ENCODE measurements at places on chromosomes 1 and 21.

GRCh38 chr1:87225171-87225570 is 103.5 kb upstream of the LMO4 start:
- DNase-seq: no peak

DNA sequence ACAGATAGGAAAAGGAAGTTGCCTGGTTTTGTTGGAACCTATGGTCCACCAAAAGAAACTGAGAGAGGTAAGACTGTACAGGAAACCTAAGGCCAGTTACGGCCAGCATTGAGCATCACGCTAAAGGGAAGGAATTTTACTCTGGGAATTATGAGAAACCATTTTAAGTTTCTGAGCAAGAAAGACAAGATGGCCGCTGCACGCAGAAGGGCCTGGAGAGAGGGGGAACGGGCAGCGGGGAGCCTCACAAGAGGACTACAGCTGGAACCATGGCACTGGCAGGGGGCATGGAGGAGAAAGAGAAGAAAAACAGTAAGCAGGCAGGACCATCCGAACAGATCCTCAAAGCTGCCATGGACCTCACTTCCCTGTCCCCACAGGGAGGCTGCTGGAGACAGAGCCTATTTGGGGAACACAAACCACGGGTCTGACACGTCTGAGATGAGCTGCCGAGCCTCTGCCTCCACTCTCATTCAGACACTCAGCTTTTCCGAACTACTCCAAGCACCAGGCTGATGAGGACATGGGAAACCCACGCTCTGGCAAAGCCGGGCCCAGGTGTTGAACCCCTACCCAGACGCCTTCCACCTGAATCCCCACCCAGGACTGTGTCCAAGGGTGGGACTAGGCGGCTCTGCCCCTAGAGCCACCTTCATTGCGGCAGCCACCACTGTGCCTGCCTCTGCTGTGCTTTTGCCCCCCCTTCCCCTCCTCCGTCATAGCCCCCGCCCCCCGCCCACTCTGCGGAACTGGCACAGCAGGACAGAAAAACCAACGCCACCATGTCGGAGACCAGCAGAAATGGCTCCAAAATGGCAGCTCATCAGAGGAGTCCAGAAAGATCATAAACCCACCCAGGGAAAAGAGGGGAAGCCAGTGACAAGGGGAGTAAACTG is 69.0 kb downstream of the CD46 start:
- no peak for DNase-seq

DNA sequence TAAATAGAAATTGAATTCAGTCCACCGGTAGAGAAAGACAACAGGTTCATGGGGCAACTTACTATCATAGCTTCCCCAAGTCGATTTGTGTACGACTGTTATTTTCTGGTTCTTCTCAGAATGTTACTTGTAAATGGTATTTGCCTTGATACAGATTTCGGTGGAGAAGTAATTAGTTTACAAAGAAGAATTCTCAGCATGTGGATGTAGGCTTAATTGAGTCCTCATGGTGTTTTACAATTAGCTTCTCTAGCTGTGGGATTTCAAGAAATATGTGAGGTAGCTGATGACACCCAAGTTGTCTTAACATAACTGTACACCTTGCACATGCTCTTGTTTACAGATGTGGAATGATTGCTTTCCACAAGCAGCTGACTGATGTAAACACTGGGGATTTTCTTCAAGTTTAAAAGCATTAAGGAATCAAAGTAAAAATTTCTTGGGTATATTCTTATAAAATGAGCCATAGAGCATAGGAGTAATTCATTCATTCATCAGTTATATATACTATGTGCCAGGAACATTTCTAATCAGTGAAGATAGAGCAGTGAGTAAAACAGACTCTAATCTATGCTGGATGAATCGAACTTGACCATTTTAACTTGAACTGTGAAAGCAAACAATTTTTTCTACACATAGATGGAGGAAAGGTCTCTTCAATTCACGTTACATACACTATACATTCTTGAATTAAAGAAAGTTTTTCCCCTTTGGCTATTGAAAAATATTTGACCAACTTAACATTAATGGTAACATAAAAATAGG is 1.4 kb downstream of the MACO1 start:
- DNase-seq: no peak

DNA sequence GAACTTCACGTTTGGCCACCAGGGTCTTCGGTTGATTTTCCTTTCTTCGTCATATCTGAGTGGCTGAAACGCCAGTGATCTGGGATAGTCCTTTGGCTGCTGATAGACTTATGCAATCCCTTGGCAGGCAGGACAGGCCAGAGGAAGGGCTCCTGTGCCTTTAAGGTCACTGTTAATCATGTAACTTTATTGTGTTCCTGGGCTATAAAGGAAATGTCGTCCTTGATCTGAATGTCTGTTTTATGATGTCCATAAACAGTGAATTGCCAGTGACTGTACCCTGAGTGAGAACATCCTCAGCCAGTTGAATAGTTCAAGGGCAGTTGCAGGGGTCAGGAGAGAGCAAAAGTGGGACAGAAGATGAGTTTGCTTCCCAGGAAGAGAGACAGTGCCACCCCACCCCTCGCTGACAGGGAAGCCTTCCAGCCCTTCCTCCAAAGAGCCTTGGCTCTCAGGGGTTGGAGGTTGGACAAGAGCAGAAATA is 68.0 kb downstream of the PDE9A start:
- DNase-seq: no peak

GRCh38 chr1:67184838-67185421 is 18.7 kb downstream of the IL23R start:
- DNase-seq: no peak

DNA sequence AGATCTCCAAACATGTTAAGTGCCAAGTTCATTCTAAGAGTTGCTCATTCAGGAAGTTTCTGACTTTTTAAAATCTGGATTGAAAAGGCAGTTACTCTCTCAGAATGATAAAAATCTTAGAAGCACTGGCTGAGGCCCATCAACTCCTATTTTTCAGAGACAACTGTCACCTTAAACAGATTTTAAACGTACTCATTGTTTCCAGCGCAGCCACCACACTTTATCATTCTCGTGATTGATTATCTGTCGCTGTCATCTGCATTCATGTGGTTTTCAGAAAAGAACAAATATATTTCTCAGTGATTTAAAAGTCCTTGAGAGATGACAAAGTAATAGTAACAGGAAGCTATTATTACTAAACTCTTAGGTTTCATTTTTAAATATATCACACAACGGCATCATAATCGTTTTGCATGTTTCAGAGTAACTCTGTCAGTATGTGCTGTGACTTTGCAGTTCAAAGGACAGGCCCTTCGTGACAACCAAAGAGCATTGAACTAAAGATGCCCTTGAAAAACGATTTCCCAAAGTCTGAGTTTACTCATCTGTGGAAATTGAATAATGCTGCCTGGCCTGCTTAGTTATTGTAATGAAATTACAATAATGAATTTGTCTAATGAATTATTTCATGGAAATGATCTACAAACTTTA is 14.9 kb upstream of the KCNK1 start:
- no peak for DNase-seq

DNA sequence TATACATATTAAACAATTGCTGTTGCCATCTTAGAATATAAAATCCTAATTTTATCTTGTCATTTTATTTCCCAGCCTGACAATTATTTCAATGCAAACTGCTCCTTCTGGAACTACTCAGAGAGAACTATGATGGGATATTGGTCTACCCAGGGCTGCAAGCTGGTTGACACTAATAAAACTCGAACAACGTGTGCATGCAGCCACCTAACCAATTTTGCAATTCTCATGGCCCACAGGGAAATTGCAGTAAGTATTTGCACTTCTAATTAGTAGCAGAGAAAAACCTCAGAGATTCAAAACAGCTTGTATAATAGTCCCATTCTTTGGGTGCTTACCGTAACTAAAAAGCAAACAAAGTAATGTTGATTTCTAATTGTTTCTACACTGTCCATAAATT is 167.2 kb downstream of the ADGRL2 start:
- DNase-seq: no peak

Data from epithelial cell of prostate (primary cell).